ENCODE measurements at places on chromosomes 2 and 18.

DNA sequence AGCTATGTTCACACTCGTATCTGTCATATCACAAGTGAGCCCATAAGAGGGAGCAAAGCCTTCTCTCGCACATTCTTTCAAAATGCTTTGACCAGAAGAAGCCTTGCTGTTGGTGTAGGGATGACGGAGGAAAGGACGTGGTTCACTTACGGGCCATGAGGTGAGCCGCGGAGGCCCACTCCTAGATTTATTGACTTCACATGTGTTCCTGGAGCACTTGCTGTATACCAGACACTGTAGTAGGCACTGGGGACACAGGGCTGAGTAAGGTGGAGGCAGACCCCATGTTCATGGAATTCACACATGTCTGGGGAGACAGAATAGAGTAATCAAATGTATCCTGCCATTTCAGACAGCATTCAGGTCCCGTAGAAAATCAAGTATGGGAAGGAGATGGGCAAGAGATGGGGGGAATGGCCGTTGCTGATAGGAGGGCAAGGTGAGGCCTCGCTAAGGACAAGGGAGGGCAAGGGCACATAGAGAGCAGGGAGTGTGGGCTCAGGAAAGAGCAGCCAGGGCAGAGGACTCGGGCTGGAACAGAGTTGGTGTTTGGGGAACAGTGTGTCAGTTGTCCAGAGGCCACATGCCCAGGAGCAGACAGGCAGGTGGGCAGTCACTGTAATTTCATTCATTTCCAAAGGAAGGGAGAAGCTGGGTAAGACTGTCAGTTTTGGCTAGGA is 182.2 kb downstream of the LDLRAD4 start:
- DNase-seq, result no peak

GRCh38 chr18:51134721-51135120 is 62.8 kb downstream of the MEX3C start:
- DNase-seq, result no peak

DNA sequence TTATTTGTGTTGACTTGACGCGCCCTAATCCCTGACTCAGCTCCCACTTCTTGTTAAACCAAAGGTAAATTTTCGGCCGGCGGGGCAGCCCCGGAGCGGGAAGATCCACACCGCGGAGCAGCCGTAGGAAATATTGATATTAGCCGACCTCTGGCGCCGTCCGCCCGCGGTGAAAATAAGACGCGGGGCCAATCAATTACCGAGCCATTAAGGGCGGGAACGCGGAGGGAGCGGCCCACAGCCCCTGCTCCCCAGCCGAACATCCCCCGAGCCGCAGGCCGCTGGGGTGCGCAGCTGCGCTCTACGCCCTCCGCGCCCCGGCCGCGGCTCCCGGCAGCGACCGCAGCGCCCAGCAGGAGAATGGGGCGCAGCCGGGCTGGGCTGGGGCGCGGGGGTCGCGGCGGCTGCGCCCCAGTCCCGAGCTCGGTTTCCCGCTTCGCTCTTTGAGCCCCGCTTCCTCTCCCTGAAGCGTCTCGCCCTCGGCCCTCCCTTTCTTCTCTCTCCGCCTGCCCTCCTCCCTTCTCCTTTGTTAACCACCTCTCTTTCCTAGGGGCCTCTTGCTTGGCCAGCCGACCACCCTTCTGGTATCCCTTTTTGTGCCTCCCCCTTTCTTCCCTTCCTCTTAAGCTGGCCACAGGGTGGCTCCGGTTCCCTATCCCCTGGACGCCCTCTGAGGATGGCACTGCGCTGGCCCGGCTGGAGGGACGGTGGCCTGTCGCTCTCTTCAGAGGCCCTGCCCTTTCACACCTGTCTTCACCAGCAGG is 40.9 kb downstream of the CELF4 start:
- no peak for DNase-seq

DNA sequence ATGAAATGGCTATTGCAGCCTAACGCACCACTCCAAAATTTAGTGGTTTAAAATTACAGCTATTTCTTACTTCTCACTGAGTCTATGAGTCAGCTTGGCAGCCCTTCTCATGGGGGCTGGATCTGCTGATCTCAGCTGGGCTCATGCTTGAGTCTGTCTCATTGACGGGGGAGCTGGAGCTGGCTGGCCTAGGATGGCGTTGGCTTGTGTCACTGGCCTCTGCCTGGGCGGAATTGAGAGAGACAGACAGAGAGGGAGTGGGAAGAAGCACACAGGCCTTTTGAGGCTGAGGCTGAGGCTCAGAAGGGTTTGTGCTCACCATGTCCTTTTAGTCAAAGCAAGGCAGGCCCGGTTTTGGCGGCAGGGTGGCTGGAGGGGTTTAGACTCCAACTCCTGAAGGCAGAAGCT is 412.1 kb upstream of the MYT1L start:
- DNase-seq, result no peak

- peak; percentile 46 for DNase-seq
These were observed 3.6 kb downstream of the BCL11A start for GRCh38 chr2:60549928-60550177.

DNA sequence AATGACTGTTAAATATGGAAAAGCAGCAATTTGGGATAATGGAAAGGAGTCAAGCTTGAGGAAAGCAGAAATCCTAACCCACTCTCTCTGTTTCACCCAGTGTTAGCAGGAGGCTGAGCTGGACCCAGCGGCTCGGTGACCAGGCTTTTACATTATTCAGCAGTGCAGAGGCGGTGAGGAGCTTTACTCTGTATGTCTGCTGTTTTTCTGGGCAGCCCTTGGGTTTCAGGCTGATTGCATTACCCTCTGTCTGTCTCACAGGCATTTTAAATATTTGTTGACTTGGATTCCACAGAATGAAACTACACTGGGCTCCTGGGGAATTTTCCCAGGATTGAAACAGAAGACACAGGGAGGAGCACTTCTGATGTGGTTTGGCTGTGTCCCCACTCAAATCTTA is 368.0 kb downstream of the GALR1 start:
- DNase-seq, result no peak

DNA sequence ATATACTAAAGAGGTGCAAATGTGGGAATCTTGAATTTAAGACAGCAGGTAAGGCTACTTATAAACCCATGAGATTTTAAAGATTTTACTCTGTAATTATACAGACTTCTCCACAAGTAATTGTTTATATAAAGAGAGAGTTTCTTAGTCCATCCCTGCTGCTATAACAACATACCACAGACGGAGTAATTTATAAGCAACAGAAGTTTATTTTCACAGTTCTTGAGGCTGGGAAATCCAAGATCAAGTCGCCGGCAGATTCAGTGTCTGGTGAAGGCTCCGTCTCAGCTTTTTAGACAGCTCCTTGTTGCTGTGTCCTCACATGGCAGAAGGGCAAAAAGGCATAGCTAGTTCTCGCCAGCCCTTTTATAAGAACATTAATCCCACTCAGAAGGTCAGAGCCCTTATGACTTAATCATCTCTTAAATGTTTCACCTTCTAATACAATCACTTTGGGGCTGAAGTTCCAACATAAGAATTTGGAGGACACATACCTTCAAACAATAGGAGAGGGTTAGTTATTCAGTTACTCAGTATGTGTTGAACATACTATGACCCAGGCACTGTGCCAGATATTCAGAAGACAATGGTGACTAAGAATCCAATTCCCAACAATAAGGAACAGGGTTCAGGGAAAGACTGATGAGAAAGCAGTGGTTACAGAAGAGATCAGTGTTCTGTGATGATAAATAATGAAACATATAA is 466.0 kb downstream of the RIT2 start:
- no peak for DNase-seq

DNA sequence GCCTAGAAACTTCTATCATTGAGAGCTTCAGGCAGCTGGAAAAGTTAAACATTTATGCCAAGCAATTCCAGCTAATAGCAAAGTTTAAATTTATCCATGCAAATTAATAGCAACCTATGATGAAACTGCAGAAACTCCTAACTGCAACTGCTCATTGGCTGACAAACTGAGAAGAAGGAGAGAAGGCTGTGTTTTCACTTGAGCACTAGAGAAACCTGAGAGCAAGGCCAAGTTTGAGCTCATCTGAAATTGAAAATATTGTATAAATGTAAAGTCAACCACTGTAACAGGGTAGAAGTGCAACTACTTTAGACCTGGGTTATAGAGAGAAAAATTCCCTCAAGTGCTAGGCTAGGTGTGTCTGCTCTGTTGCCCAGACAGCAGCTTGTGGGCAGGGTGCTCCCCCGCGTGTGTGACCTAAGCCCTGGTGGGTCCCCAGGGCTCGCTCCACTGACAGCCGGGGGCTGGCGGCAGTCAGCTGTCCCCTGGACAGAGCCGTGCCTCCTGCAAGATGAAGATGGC is 50.2 kb downstream of the CABYR start:
- no peak for DNase-seq

DNA sequence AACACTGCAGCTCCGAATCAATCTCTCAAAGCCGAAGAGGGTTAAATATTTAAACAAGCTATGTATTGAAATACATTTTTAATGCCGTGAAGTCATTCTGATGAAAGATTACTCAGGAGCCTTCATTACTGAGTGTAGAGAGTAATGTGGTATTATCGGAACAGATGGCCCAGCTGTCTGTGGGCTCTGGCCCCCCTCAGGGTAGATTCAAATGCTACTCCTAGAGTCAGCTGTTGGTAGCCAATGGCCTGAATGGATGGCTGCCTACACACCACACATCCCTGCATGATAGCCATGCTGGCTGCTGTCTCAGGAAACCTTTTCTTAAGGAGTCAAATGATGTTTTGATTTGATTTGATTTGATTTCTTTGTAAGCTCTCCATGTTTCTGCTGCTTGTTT is 732.3 kb upstream of the CELF4 start:
- DNase-seq, result no peak

DNA sequence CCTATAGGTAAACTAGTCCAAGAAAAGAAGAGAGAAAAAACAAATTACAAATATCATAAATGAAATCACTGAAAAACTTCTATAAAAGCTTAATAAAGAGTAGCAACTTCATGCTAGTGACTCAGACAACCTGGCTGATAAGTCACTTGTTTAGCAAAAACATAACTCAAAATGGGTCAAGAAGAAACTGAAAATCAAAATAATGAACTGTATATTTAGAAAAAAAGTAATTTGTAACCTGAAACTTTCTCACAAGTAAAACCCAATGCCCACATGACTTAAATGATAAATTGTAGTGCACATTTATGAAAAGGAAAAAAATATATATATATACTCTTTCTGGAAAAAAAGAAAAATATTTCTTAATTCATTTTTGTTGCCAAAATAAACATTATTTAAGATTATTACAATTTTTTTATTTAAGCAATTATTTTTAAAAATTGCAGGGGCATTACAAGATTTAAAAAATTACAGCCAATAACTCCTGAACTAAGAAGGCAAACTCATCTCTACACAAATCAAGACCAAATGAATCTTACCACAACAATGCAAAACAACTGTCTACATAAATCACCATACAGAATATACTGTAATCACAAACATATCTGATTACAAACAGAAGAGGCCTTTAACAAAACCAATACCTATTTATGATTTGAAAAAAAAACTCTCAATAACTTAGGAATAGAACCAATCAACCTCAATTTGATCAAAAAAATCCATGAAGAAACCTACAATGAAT is 406.3 kb downstream of the CDH7 start:
- DNase-seq, result no peak

GRCh38 chr2:41972179-41972578 is 75.6 kb upstream of the PKDCC start:
- DNase-seq, result no peak

DNA sequence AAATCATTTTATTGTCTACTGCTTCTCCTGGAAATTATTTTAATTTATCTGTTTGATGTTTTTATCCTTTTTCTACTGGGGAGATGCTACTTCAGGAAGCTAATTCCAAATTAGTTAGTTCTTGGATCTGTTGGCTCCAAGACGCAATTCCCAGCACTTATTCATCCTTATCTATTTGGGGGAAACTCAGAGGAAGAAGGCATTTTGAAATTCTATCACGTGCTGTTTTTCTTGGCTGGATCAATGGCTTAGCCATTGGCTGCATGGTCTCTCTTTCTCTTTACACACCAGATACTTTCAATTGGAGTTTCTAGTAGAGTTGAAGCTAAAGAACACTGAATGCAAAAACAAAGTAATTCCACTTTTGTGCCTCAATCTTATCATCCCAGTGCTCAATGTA is 98.3 kb downstream of the RAPGEF4 start:
- no peak for DNase-seq

GRCh38 chr2:133422931-133423351 is 145.3 kb downstream of the NCKAP5 start:
- DNase-seq, result no peak

DNA sequence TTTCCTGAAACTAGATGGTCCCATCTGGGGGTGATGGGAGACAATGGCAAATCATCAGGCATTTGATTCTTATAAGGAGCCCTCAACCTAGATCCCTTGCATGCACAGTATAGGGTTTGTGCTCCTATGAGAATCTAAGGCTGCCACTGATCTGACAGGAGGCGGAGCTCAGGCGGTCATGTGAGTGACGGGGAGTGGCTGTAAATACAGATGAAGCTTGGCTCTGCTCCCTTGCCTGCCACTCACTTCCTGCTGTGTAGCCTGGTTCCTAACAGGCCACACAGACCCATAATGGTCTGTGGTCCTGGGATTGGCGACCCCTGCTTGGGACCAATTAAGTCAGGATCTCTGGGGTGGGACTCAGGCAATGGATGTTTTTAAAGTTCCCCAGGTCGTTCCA is 293.4 kb downstream of the ZNF521 start:
- no peak for DNase-seq

DNA sequence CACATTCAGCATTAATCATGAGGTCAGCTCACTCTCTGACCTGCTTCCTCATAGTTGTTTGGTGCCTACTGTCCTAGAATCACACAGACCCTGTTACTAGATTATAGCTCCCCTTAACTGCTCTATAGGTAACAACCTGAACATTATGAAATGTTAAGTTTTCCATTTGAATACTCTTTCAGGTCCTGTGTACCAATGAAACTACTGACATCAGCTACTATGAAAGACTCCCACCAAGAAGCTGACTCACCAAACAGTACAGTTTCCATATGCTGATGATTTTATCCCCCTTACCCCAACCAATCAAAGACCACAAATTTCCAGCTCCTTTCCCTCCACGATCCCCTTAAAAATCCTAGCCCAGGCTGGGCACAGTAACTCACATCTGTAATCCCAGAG is 56.3 kb downstream of the SRBD1 start:
- DNase-seq, result no peak

DNA sequence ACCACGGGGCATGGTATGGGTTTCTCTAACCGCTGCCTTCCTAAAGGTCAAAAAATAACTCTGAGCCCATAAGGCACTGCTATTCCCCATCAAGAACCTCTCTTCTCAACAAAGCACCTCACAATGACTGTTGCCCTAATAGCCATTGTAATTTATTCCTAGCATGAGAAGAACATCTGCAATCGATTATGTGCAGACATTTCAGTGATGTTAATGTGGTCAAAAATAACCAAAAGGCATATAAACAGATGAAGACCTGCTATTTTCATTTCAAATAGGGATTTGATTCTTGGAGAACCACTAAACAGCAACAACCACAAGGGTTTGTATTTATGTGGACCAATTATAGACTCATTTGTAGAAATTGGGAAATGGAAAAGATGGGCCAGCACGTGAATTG is 356.6 kb downstream of the FBXO15 start:
- no peak for DNase-seq

DNA sequence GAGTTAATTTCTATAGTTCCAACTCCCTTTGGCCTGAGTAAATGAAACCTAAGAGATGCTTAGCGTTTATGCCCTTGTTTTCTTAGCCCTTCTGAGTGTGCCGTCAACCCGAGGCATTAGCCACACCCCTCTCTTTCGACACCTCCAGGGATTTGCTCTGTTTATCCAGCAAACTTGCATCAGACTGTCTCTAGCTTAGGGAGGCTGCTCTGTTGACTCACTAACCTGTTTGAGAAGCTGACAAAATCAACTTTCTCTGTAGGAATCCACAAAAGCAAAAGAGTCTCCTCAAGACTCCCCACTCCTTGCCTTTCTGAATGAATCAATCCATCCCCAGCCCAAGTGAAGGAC is 317.6 kb downstream of the TNS1 start:
- DNase-seq, result peak; percentile 29

GRCh38 chr2:217444932-217445331 is 557.9 kb downstream of the TNS1 start:
- no peak for DNase-seq
